ENCODE measurements at places on chromosomes 4 and X.

DNA sequence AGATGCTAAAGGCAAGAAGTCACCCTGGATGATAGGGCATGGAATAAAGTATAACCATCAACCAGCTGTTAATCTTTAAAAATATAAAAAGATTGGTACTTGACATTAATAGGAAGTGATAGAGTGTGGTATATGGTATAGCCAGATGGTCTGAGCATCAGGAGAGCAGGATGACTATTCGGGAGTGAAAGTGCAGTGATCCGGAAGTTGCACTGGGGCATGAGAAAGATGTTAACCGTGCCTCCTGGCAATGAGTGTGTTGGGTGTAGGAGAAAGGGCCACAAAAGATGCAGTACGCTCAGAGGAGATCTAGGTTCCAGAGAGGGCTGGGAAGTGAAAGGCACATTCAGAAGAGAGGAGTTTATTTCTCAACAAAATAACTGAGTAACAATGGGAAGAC, 65.0 kb downstream of the TSPAN7 start:
- no peak for DNase-seq

- DNase-seq: no peak
Observed at GRCh38 chr4:7139167-7139982, 53.0 kb upstream of the SORCS2 start.

- no peak for DNase-seq
Observed at GRCh38 chr4:137267024-137267423, 265.3 kb downstream of the PCDH18 start.

DNA sequence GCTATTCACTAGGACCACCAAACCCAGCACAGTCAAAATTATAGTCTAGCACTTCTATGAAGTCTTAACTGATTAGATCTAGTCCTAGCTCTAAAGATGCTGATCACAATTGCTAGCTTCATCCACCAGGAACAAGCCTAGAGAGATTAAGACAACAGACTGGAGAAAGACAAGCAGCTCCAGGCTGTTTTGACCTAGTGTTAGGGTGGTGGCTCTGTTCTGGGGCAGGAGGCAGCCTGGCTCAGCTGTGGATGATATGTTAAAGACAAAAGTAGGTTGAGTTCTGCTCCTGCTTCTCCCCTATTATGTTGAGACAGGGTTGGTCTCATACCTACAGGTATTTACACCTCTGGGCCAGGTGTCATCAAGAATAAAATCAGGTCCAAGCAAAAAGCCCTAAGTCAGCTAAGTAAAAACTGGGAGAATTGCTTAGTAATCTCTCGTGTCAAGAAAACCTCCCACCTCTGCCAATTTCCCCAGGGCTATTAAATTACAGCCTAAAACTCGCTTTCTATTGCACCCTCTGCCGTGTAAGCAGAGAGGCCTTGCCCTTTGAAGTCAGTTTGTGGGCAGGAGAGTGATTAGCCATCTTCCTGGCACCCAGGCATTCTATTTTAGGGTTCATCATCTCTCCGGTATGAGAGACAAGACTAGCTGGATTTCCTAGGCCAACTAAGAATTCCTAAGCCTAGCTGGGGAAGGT, 39.9 kb downstream of the RAB40AL start:
- DNase-seq: no peak

DNA sequence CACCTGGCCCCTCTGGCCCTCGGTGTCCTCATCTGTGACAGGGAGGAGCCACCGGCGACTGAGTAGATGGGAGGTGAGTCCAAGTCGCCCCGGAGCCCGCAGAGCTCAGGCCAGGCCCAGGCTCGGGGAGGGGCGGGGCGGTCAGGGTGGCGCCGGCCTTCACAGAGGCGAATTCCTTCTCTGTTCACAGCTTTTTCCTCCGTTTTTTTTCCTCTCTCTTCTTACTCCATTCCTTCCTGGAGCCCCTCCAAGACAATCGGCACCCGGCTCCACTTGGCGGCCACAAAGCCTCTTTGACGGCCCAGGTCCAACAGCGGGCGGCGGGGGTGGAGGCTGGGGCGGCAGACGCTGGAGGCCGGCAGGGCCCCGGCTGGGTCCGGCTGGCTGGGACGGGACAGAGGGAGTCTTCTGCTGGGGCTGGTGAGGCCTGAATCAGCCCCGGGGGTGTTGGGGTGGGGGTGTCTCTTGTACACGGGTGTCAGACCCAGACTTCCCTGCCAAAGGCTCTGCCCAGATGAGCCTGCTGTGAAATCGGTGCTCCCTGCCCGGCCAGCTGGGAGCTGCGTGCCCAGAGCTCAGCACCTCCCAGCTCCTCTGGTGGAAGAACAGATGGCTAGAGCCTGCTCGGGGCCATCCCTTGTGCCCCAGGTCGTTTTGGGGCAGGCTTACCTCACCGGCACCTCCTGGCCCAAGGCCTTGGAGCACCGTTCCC, 22.6 kb downstream of the FGFRL1 start:
- peak; percentile 29 for DNase-seq

Measured in fibroblast of villous mesenchyme (primary cell).